ENCODE measurements at places on chromosomes 3 and 15. TPM values are rescaled to one million over a fixed set of nuclear protein-coding genes. Genes with fewer than 3 reads are reported as not detected.

The TMEM108 gene
- 0.21 TPM for total RNA-seq

The GOLGA6L2 gene
- not detected for total RNA-seq

The DAPK2 gene
- 54.0 TPM for total RNA-seq

The CPA3 gene
- 3.1 TPM for total RNA-seq
